ENCODE measurements at places on chromosomes 13 and 19. TPM values are rescaled to one million over a fixed set of nuclear protein-coding genes. Genes with fewer than 3 reads are reported as not detected.
A peak's percentile ranks its signal among the peaks of the same experiment; 100 is the strongest.

GRCh38 chr19:34368338-34368737 is 3.3 kb downstream of the GPI start:
- DNase-seq: no peak

- DNase-seq: no peak
These were observed 121.9 kb downstream of the ESD start for GRCh38 chr13:46675016-46675415.

OR10H1 gene
- total RNA-seq: not detected

MAP3K10 gene
- 66.9 TPM for total RNA-seq

GRCh38 chr19:11499220-11499726 is 6.4 kb downstream of the ZNF653 start:
- no peak for DNase-seq

TNFAIP8L1 gene
- total RNA-seq: 23.6 TPM

ONECUT3 gene
- 15.4 TPM for total RNA-seq

DNA sequence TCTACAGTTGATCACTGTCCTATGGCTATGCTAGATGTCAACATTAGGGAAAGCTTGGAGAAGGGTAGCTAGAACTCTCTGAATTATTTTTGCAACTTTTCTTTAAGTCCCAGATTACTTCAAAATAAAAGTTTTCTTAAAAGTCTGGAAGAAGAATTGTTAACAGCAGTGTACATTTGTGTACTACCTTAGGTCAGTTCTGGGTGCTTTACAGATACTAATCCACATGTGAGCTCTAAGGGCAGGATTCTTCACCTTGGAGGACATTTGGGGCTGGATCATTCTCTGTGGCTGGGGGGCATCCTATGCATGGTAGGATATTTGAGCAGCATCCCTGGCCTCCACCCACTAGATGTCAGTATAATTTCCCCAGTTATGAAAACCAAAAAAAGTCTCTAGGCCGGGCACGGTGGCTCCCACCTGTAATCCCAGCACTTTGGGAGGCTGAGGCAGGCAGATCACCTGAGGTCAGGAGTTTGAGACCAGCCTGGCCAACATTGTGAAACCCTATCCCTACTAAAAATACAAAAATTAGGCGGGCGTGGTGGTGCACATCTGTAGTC is 2.8 kb downstream of the BRME1 start:
- no peak for DNase-seq

GRCh38 chr13:99356262-99357091 is 49.3 kb upstream of the GPR183 start:
- DNase-seq: no peak

DNA sequence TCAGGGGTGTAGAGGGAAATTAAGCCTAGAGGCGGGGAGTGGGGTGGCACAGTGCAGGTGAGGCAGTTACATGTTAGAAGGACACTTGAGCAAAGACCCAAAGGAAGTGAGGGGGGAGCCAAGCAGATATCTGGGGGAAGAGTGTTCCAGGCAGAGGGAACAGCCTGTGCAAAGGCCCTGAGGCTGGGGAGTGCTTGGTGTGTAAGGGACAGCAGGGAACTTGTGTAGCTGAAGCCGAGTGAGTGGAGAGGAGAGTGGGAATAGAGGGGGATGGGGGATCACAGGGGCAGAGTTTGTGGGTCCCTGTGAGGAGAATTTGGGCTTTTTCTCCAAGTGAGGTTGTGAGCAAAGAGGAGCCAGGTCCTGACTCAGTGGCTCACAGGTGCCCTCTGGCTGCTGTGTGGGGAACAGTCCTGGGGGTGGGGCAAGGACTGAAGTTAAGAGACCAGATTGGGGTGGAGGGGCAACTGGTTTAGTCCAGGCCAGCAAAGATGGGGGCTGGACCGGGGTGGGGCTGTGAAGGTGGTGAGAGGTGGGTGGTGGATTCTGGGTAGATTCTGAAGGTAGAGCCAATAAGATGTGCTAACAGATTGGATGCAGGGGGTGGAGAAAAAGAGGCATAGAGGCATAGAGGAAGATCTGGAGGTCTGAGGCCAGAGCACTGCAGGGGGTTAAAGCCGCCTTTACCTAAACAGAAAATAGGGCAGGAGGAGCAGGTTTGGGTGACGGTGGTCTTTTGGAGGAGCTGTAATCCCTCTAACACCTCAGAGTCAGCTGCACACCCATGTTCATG is 75.3 kb downstream of the CACNA1A start:
- peak; percentile 56 for DNase-seq

DNA sequence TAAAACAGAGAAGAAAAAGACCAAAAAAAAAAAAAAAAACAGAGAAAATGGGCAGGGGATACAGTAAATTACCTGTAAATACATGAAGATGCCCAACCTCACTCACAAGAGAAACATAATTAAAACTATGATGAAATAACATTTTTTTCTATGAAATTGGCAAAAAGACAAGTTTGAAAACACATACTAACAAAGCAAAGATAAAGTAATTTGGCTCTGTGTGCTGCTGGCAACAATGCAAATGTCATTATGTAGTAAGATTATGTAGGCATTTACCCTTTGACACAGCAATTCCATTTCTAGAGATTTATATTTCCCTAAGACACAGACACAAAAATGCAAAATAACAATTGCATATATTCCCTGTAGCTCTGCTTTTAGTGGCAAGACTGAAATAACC is 20.2 kb downstream of the ZC3H13 start:
- no peak for DNase-seq

DNA sequence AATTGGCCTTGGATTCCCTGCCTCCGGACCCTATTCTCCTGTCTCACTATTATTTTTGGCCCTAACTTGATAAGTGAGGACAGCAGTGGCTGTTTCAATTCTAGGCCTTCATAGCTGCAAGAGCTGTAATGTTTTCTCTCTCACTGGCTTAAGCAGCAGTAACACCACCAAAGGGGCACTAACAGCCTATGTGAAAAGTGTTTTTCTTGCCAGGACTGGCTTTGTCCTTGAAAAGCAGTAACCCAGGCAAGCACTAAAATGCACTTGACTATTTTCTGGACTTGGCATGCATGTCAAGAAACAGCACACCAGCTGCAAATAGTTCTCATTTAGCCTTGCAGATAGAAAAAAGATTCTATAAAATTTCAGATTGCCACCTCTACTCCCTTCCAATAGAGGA is 9.3 kb upstream of the FBXL3 start:
- no peak for DNase-seq

DNA sequence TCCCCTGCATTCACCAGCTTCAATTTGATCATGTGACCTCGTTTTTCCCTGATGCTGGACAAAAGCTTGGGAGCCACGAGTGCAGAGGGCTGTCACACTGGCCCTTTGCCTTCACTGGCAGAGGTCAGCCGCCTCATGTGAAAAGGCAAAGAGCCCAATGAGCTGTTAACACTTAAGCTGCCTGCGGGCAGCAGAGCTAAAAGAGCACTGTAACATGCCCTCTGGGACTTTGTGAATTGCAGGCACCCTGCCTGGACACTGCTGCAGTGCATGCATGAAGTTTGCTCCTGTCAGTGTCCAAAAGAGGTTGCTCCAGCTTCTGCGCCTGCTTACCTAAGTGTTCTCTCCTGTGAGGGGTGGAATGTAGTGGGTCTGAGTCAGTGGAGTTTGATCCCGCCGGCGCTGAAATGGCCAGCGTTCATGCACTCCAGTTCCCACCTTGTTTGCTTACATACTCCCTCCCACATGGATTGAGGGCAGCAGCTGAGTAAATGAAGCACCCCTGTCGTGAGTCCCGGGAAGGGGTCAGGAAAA is 193.7 kb downstream of the RFC3 start:
- DNase-seq: no peak

GRCh38 chr19:21691661-21692060 is 75.7 kb downstream of the ZNF100 start:
- no peak for DNase-seq

DNA sequence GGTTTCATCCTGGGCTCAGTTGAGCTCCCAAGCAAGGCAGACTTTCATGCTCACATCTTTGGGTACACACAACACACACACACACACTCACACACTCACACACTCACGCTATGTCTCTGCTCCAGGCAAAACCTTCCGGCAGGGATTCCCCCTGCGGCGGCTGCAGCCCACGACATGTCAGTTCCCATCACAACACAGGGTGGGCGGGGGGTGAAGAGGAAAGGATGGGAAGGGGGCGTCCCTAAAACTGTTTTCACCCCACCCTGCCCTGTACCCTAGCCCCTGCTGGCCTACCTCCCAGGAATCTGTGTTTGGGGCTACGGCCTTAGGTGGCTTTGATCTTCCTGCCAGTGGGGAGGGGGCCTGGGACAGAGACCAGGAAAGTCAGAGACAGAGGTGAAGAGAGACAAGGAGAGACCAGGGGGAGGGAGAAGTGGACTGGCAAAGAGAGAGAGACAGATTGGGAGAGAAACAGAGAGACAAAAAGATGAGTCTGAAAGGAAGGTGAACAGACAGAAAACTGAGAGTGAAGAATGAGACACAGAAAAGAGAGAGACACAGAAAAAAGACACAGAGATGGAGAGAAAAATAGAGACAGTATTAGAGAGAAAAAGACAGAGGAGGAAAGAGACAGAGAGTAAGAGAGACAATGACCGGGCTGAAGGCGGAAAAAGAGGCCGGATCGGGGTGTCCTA is 3.9 kb downstream of the LRFN1 start:
- no peak for DNase-seq

DNA sequence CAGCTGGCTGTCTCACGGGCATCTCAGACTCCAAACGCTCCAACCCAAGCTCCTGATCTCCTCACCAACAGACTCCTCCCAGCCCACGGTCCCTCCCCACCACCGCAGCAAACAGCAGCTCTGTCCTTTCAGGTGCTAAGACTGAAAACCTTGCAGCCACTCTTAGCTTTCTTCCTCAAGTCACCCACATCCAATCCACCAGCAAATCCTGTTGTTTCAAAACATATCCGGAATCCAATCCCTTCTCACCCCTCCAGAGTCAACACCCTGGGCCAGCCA is 20.8 kb downstream of the C19orf81 start:
- DNase-seq: no peak

- DNase-seq: no peak
These were observed 529.6 kb downstream of the FGF9 start for GRCh38 chr13:22200440-22200839.

SLC1A6 gene
- 22.8 TPM for total RNA-seq

GRCh38 chr19:43595605-43595998 is 332 bp downstream of the IRGQ start:
- DNase-seq: no peak

DAND5 gene
- 0.44 TPM for total RNA-seq

GRCh38 chr19:41175801-41176777 is 16.9 kb upstream of the CYP2S1 start:
- DNase-seq: no peak

ZNF20 gene
- 8.1 TPM for total RNA-seq

LAIR1 gene
- total RNA-seq: not detected
